ENCODE measurements at places on chromosomes 11 and 22.

DNA sequence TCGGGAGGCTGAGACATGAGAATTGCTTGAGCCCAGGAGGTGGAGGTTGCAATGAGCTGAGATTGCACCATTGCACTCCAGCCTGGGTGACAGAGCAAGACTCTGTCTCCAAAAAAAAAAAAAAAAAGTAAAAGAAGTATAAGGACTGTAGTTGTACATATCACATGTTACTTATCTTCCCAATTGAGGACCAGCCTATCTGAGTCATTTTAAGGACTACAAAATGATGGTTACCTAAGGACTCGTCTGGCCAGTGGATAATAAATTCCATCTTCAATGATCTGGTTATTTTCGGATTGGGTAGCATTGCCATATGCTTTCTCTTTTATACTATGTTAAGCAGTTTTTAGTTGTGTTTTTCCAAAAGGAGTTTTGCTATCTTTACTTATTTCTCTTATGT lies 55.3 kb downstream of the PPFIA1 start:
- DNase-seq, result no peak

DNA sequence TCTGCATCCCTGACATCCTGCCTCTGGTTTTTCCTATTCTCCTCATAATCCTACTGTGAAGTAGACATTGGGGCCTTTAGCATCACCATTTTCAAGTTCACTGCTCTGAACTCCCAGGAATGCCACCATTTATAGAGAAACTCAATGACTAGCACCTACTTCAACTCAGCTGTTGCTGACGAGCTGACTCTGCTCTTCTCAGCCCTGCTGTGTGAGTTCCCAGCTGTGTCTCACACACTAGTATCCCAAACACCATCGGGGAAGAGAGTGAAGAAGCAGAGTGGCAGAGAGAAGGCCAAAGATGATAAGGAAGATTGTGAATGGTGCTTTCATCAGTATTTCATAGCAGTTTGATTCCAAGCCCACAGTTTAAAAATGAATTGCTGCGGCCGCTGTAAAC lies 71.9 kb downstream of the PLEKHA7 start:
- DNase-seq, result no peak

DNA sequence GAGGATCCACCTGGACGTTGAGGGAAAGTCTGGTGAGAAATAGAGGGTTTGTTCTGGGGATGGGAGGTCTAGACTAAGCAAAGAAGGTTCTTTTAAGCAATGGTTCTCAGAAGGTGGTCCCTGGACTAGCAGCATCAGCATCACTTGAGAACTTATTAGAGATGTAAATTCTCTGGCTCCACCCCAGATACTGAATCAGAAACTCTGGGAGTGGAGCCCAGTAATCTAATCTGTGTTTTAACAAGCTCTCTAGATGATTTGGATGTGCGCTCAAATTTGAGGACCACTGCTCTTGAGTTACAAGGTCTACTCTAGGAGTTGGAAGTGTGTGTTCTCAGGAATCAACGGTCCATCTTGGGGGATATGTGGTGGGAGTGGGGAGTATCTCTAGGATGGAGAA lies 3.3 kb upstream of the ABCG4 start:
- DNase-seq, result no peak

DNA sequence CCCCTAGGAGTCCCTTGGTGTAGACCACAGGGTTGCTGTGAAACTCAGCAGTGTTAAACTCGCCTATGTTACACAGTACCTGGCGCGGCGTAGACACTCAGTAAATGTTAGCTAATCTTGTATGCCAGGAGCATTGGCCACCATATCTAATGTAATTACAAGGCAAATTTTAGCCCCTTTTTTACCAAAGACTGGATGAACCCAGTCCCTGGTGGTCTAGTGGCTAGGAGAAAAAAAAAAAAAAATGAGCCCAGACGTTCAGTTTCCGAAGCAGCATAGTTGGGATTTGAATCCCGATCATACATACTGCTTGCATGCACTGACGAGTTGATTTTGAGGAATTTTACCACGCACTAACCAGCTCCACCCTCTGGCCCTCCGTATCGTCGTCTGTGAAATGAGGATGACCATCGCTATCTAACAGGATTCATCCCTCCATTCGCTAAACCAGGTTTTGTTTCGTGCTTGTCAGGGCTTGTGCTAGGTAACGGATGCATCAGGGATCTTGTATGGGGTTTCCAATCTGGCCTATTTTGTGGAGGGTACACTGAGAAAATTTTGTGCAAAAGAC lies 688 bp downstream of the PTS start:
- no peak for DNase-seq

DNA sequence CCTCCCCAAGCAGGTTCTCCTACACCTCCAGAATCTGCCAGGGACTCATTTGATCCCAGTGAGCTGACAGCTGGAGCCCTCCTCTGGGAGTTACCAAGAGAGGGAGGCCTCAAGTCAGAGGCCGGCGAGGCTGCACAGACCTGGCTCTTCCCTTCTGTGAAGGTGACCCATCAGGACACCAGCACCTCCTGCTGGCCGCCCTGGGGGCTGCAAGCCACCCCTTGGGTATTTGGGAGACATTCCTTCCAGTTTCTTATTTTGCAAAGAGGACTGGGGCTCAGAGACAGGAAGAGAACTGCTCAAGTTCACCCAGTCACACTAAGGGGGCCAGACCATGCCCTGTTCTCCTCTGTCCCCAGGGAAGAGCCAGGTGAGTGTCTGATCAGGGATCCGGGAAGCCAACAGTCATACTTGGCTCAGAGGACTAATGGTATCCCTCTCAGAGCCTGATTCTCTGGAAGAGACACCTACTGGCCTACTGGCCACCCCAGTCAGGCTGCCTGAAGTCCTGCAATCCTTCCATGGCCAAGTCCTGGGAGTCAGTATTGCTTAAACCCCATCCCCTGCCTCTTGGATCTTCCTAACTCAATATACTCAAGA lies 40.5 kb upstream of the RIC3 start:
- no peak for DNase-seq

GRCh38 chr11:65440831-65441499 lies 18.4 kb downstream of the NEAT1 start:
- DNase-seq, result no peak

- DNase-seq, result no peak
These were observed 48.3 kb downstream of the ARHGEF12 start for GRCh38 chr11:120384476-120384875.

- no peak for DNase-seq
These were observed 66.8 kb downstream of the BRD1 start for GRCh38 chr22:49760630-49761571.

DNA sequence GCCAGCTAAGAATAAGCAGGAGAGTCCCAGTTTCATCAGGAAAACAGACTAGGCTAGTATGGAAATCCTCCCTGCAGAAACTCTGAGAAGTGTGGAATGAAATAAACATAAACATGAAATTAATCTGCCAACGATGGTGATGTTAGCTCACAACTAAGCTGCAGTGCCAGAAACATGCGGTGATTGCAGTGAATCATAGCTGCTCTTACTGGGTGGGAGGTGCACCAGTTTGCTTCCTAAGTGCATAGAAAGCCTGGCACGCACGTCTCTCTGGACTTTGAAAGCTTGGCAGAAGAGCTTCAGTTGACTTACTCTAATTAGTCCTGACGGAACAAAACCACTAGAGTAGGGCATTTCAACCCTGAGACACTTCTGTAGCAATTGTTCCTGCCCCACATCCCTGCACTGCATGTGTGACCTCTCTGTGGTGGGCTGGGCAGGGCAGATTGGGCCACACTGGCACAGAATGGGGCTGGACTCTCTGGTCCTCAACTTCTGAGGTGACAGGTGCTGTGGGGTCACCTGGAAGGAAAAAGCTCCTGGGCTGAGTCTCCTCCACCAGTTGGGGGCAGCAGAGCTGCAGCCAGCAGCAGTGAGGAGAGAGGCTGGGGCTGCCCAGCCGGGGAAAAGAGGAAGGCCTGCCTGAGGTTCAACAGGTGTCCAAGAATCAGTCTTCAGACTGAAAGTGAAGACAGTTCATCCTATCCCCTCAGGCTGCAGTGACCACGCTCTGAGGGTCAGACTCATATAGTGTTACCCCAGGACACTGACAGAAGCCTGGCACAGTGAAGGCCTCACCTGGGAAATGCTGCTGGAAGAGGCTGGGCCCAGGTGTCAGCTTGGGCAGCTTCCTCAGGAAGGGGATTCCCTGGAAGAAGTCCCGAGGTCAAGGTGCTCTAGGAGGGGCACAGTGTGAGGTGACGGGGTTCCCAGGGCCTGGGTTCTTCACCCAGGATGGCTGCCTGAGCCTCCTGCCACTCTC lies 40.5 kb downstream of the GGTLC2 start:
- DNase-seq, result no peak

- no peak for DNase-seq
These were observed 408.0 kb downstream of the SHANK2 start for GRCh38 chr11:70844387-70844786.

- DNase-seq, result no peak
These were observed 192.6 kb upstream of the CARD18 start for GRCh38 chr11:105332171-105332570.

DNA sequence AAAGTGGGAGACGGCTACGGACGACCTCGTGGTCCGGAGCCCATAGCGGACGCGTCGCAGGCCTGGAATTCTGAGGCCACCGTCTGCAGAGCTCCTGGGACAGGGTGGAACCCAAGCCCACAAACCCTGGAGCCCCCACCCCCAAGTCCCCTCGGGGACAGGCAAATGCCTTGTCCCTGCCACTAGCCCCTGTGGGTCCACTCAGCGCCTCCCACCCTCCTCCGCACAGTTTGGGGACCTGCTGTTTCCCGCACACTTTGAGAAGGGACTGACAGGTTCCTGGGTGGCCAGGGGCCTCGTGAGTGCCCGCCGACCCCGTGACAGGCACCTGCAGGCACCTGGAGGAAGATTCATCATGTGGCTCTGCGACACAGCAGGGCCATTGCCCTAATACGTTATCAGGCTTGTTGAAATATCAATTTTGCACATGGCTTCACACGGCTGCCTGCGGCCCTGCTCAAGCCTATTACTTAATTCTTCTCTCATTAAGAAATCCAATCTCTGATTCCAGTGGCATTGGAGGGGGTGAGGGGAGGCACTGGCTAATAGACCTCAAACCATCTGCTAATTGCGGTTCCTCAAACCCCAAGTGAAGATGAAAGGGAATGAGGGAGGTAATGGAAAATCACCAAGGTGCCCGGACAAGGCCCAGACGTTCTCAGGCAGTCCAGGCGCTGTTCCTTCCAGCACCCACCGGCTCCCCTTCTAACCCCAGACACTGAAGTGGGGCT lies 672.5 kb downstream of the BRD1 start:
- no peak for DNase-seq

GRCh38 chr22:46681010-46681409 lies 57.0 kb downstream of the CERK start:
- DNase-seq, result no peak

- DNase-seq, result no peak
These were observed 105.2 kb downstream of the KCNQ1 start for GRCh38 chr11:2549876-2550605.

GRCh38 chr11:122741613-122742300 lies 86.2 kb downstream of the UBASH3B start:
- DNase-seq, result no peak

GRCh38 chr11:133549826-133550225 lies 17.5 kb upstream of the OPCML start:
- no peak for DNase-seq

DNA sequence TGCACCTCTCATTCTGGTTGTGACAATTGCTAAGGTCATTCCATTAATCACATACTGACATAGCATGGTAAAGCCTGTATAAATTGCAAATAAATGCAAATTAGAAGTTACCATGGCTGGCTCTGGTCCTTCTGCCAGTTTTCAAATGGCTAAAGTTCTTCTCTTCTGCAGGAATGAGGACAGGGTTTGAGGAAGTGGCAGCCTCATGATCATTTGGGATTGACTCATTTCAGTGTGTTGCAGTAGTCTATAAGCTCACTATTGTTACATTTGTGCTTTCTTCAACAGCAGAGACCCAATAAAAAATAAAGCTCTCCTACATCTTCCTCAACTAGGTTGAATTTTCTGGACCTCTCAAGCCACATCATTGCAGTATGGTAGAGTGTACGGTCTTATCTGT lies 60.3 kb downstream of the NECTIN1 start:
- DNase-seq, result no peak

GRCh38 chr22:33894515-33894914 lies 25.8 kb downstream of the LARGE1 start:
- no peak for DNase-seq
